ENCODE measurements at places on chromosomes 6 and 20.
A peak's percentile ranks its signal among the peaks of the same experiment; 100 is the strongest.

- no peaks in the 10 kb centered on the region for H3K36me3 ChIP-seq
- no peak overlapping the region for H3K27ac ChIP-seq
- H3K4me1 ChIP-seq = no peaks in the 10 kb centered on the region
- H3K4me3 ChIP-seq = no peak overlapping the region
Observed at GRCh38 chr6:77653816-77654215, 977 bp downstream of the MEI4 start.

- no peak overlapping the region for H3K27ac ChIP-seq
- no peak for DNase-seq
- H3K27me3 ChIP-seq = peaks cover 88% of the 10 kb centered on the region
- no peak overlapping the region for H3K4me3 ChIP-seq
Observed at GRCh38 chr20:21104466-21104761, 1.7 kb downstream of the LINC00237 start.

DNA sequence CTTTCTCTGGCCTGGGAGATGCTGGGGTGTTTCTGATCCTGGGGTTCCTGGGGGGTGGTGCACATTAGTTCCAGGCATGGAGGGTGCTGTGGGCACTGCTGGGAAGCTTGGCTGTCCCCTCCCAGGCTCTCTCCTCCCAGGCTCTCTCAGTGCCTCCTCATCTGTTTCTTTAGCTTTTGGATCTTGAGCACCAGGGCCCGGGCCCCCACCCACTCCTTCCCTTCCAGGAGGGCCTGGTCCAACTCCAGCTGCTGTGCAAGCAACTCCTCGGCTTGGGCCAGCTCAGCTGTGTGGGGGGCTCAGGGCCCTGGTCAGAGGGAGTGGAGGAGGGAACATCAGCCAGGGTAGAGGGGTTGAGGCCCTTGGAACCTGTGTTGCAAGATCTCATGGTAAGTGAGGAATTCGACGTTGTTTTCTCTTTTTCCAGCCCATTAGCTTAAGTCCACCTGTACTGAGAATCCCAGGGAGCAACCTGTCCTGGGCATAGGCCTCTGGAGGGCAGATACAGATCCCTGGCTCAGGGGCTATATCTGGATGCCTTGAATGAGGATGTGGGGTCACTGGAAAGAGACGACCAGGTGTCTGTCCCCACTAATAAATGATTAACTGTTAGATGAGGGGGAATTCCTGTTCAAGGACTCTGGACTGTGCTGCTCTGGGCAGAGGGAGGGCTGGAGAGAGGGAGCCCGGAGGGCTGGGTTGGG lies 34.5 kb upstream of the HLA-A start:
- H3K36me3 ChIP-seq = no peaks in the 10 kb centered on the region
- H3K4me3 ChIP-seq = no peak overlapping the region
- no peak for DNase-seq
- no peaks in the 10 kb centered on the region for H3K27me3 ChIP-seq

GRCh38 chr6:15429141-15430110 lies 183.6 kb downstream of the JARID2 start:
- peaks cover 57% of the 10 kb centered on the region for H3K4me1 ChIP-seq
- peak; percentile 93 for DNase-seq
- peak overlapping the region; percentile 73 for H3K27ac ChIP-seq
- no peaks in the 10 kb centered on the region for H3K36me3 ChIP-seq
- H3K4me3 ChIP-seq = 0 out of 2 replicates have a peak overlapping the region, but pooled peaks have one; percentile 15

- DNase-seq = no peak
- H3K27me3 ChIP-seq = no peaks in the 10 kb centered on the region
- H3K36me3 ChIP-seq = no peaks in the 10 kb centered on the region
Observed at GRCh38 chr6:120157873-120158272, 808.3 kb upstream of the MAN1A1 start.

GRCh38 chr6:165052561-165053480 lies 256.6 kb downstream of the C6orf118 start:
- no peak overlapping the region for H3K27ac ChIP-seq
- DNase-seq = no peak
- H3K4me3 ChIP-seq = no peak overlapping the region
- 0 out of 2 replicates have a peak, but pooled peaks cover 6% of the 10 kb centered on the region for H3K4me1 ChIP-seq
- H3K27me3 ChIP-seq = no peaks in the 10 kb centered on the region

GRCh38 chr6:44221291-44221960 lies 2.0 kb upstream of the SLC29A1 start:
- H3K36me3 ChIP-seq = no peaks in the 10 kb centered on the region
- peaks cover 24% of the 10 kb centered on the region for H3K4me1 ChIP-seq
- peak overlapping the region; percentile 35 for H3K27ac ChIP-seq
- H3K4me3 ChIP-seq = no peak overlapping the region

- no peaks in the 10 kb centered on the region for H3K36me3 ChIP-seq
- no peaks in the 10 kb centered on the region for H3K27me3 ChIP-seq
- DNase-seq = no peak
- peaks cover 7% of the 10 kb centered on the region for H3K4me1 ChIP-seq
Observed at GRCh38 chr6:130755368-130756034, 71.7 kb upstream of the SMLR1 start.

- peak; percentile 9 for DNase-seq
- no peak overlapping the region for H3K4me3 ChIP-seq
- peaks cover 11% of the 10 kb centered on the region for H3K4me1 ChIP-seq
- no peak overlapping the region for H3K27ac ChIP-seq
- H3K36me3 ChIP-seq = no peaks in the 10 kb centered on the region
Observed at GRCh38 chr6:119669221-119669620, 319.7 kb upstream of the MAN1A1 start.

DNA sequence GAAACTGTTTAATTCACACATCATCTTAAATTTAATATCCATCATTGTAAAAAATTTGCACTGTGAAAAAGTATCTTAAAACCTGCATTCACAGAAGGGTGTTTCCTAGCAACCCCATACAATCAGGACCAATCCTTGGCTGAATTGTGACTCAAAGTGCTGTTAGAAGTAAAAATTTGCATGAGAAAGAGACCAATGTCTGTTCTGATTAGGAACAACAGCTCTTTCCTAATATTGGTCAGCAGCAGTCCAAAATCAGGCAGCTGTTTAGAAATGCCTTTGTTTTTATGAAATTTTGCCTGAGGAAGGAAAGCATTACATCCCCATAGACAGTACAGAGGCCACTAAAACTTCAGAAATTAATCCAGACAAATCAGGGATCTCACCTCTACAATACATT lies 987.0 kb downstream of the HACE1 start:
- no peak overlapping the region for H3K27ac ChIP-seq
- DNase-seq = no peak
- H3K27me3 ChIP-seq = no peaks in the 10 kb centered on the region
- H3K36me3 ChIP-seq = no peaks in the 10 kb centered on the region

DNA sequence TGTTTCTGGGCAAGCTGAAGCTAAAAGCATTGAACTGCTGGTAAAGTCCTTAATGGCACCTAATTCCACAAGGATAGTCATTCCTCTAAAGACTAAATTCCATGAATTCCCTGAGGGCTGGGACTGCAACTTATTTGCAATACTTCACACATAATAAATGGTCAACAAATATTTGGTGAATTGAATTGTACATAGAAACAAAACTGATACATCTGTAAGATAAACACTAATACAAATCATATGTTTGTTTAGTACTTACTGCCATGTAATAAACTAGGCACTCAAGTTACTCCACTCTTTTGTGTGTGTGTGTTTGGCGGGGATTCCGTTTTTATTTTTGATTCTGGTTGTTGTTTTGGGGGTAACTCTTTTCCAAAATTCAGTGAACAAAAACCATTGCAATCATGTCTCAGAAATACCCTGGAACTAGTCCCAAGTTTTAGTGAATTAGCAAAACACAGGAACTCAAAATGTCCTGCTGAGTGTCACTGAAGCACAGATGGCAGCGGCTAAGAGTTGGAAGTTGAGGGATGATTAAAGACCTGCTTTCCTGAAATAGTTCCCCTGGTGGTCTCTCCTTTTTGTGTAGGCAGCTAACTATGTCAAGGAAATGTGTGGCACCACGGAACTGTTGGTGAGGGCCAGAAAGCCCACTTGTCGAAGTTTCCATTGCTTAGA lies 74.8 kb upstream of the SNRPB2 start:
- H3K36me3 ChIP-seq = no peaks in the 10 kb centered on the region
- DNase-seq = no peak
- H3K27ac ChIP-seq = no peak overlapping the region
- H3K27me3 ChIP-seq = no peaks in the 10 kb centered on the region
- H3K4me3 ChIP-seq = no peak overlapping the region

- H3K27ac ChIP-seq = no peak overlapping the region
- H3K4me1 ChIP-seq = no peaks in the 10 kb centered on the region
- DNase-seq = no peak
- H3K27me3 ChIP-seq = no peaks in the 10 kb centered on the region
- no peak overlapping the region for H3K4me3 ChIP-seq
Observed at GRCh38 chr20:19320005-19320404, 107.6 kb downstream of the SLC24A3 start.

DNA sequence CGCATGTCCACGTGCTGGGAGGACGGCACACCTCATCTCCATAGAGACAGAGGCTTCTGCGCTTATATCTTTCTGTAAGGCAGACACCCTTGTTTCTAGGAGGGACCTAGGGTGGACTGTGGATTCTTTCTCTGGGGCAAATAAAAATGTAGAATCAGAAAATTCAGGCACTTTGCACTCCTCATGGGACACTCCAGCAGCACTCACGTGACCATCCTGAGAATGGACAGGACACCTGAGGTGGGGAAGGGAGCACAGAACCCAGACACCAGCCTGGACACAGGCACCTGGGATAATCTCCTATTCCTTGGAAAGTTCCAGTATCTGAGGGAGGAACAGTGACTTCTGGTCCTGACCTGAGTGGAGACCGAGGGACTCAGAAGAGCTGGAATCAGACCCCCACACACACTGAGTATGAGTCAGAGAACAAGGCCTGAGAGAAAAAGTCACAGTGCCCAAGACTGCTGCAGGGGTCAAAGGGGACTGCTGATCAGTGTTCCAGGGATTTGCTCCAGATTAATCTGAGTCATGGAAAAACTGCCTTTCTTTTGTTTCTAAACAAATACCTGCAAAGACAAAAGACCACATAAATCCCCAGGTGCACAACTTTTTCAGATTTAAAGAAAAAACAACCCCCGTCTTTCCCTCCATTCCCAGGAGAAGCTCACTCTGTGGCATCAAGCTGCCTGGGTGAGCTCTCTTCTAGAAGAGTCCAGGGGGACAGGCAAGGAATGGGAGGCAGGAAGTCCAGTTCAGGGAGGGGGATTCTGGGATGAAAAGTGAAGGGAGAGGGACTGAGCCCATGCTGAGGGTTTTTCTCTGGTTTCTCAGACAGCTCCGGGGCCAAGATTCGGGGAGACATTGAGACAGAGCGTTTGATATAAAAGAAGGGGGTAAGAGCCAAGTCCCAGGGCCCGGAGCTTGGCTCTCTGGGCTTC lies 35.6 kb upstream of the MICB start:
- peak; percentile 40 for DNase-seq
- no peaks in the 10 kb centered on the region for H3K27me3 ChIP-seq
- H3K4me3 ChIP-seq = peak overlapping the region; percentile 57

- H3K27me3 ChIP-seq = no peaks in the 10 kb centered on the region
- no peak for DNase-seq
- no peaks in the 10 kb centered on the region for H3K36me3 ChIP-seq
- no peak overlapping the region for H3K4me3 ChIP-seq
- H3K4me1 ChIP-seq = no peaks in the 10 kb centered on the region
Observed at GRCh38 chr6:14380086-14380820, 262.7 kb downstream of the CD83 start.

- no peaks in the 10 kb centered on the region for H3K36me3 ChIP-seq
- no peak overlapping the region for H3K4me3 ChIP-seq
- H3K27me3 ChIP-seq = no peaks in the 10 kb centered on the region
- DNase-seq = no peak
Observed at GRCh38 chr20:54268941-54269340, 61.1 kb downstream of the PFDN4 start.

DNA sequence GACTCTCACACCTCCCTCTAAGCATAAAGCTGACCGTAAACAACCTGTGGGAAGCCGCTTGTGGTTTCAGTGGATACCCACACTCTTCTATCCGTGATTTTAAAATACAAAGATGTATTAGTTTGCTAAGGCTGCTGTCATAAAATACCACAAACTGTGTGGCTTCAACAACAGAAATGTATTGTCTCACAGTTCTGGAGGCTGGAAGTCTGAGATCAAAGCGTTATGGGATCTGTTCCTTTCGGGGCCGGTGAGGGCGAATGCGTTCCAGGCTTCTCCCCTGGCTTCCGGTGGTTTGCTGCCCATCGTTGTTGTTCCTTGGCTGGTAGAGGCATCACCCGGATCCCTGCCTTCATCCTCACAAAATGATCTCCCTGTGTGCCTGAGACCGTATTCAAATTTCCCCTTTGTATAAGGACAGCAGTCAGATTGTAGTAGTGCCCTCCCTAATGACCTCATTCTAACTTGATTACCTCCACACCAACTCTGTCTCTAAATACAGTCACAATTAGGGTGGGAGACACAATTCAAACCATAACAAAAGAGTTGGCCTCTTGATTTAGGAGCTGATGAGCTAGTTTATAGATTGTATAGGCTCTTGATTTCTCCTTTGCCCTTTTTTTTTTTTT lies 210.6 kb upstream of the SOX4 start:
- H3K27ac ChIP-seq = no peak overlapping the region
- no peak for DNase-seq
- no peaks in the 10 kb centered on the region for H3K27me3 ChIP-seq
- no peaks in the 10 kb centered on the region for H3K4me1 ChIP-seq

- H3K27ac ChIP-seq = peak overlapping the region; percentile 99
- peaks cover 14% of the 10 kb centered on the region for H3K36me3 ChIP-seq
- H3K27me3 ChIP-seq = no peaks in the 10 kb centered on the region
- H3K4me1 ChIP-seq = peaks cover 30% of the 10 kb centered on the region
- H3K4me3 ChIP-seq = peak overlapping the region; percentile 91
- peak; percentile 85 for DNase-seq
Observed at GRCh38 chr20:45969712-45970634, 2.0 kb downstream of the ZNF335 start.

DNA sequence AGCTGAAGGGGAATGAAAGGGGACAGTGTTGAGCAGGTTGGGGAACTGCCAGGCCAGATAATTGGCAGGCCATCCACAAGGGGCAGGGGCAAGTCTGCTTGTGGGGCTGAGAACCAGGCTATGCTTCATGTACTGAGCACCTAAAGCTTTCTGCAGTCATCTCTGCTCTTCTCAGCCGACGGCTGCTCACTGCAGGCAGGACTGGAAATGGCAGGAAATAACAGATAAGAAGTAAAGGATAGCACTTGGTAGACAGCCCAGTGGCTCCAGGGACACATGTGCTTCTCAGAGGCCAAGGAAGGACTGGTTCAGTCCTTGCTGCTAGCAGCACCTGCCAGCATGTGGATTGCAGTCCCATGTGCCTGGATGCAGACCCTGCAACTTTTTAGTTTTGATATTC lies 89.8 kb downstream of the CD164 start:
- no peak overlapping the region for H3K27ac ChIP-seq
- H3K4me1 ChIP-seq = no peaks in the 10 kb centered on the region
- H3K4me3 ChIP-seq = no peak overlapping the region

- H3K27me3 ChIP-seq = peaks cover 6% of the 10 kb centered on the region
- peak; percentile 63 for DNase-seq
- H3K36me3 ChIP-seq = no peaks in the 10 kb centered on the region
- H3K4me3 ChIP-seq = peak overlapping the region; percentile 62
Observed at GRCh38 chr6:33018904-33019303, 9.5 kb upstream of the HLA-DOA start.

DNA sequence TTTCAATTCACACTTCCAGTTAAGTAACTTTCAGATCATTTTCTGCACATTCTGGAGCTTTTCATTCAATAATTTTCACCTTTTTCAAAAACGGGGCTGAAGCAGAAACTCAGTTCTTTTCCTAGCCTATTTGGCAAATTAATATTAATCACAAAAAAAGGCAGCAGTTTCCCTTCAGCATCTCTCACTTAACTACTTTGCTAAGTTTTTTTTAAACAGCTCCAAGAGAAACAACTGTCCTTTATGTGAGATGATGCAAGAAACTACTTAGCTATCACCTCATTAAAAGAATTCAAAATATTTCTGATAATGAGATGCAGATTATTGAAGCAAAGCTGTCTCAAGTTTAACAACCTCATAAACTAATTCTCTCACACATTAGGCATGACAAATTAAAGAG lies 11.8 kb downstream of the CASS4 start:
- H3K27ac ChIP-seq = peak overlapping the region; percentile 77
- no peaks in the 10 kb centered on the region for H3K27me3 ChIP-seq
- DNase-seq = no peak

All from GM23248 (cell line).